ENCODE measurements at places on chromosomes 16 and 17.

GRCh38 chr17:13542636-13543035 is 59.1 kb downstream of the HS3ST3A1 start:
- H3K4me3 ChIP-seq: no peak overlapping the region
- no peaks in the 10 kb centered on the region for H3K27me3 ChIP-seq
- H3K27ac ChIP-seq: no peak overlapping the region
- H3K36me3 ChIP-seq: peaks cover 3% of the 10 kb centered on the region

DNA sequence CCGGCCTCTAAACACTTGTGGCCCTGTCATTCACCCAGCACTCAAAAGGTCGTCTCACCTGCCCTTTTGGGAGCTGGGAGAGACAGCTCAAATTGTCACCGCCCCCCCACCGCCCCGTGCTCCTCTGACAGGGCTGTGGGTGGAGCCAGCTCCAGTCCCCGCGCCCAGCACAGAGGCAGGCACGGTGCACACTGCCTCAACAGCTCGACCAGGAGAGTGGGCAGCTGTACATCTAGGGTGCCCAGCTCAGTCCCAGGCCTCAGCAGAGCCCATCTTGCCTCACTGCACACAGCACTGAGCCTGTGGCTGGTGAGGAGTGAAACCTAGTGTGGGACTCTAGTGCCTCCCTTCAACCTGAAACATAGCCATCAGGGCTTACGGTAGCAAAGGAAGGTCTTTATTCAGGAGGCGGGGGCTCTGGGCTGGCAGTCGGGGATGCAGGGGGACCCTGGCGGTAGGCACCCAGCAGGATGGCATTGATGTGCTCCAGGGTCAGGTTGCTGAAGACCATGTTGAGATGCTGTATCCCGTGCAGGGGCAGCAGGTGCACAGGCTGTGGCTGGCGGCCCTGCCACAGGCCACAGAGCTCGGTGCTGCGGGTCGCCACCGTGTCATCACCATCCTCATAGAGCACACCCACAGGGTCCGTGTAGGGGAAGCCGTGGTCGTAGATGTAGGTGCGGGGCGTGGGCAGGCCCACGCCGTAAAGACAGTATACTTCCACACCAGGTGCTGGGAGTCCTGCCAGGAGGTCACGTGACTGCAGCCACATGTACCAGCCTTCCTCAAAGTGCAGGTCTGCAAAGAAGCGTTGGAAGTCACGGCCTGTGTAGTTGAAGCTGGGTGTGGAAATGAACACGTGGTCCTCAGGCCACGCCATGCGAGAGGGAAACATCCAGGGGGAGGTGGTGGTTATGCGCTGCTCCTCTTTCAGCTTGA is 3.1 kb upstream of the PSMB10 start:
- H3K4me1 ChIP-seq: peaks cover 18% of the 10 kb centered on the region
- H3K27me3 ChIP-seq: no peaks in the 10 kb centered on the region
- DNase-seq: no peak
- H3K27ac ChIP-seq: no peak overlapping the region

- no peaks in the 10 kb centered on the region for H3K36me3 ChIP-seq
- no peaks in the 10 kb centered on the region for H3K27me3 ChIP-seq
- no peaks in the 10 kb centered on the region for H3K4me1 ChIP-seq
- no peak for DNase-seq
Observed at GRCh38 chr16:50996166-50996829, 154.8 kb downstream of the SALL1 start.

DNA sequence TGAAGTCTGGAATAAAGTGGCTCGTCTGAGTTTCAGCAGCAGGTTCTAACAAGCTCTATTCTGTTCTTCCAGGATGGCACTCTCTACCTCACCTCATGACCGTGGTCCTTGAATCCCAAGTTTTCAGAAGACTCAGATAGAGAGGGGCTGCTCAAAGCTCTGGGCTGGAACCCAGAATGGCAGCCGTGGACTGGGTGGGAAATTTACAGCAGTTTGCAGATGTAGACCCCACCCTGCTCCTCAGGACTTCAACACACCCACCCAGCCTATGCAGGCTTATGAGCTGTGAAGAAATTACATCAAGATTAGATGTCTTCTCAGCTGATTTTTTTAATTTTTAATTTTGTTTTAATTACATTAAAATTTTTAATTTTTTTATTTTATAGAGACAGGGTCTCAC is 59.4 kb downstream of the METRNL start:
- peaks cover 8% of the 10 kb centered on the region for H3K36me3 ChIP-seq
- H3K4me1 ChIP-seq: peaks cover 7% of the 10 kb centered on the region
- peaks cover 3% of the 10 kb centered on the region for H3K27me3 ChIP-seq
- H3K27ac ChIP-seq: no peak overlapping the region
- peak; percentile 40 for DNase-seq

- H3K36me3 ChIP-seq: no peaks in the 10 kb centered on the region
- DNase-seq: no peak
- no peak overlapping the region for H3K4me3 ChIP-seq
- no peak overlapping the region for H3K27ac ChIP-seq
Observed at GRCh38 chr17:68341482-68341881, 50.2 kb downstream of the ARSG start.

- peaks cover 9% of the 10 kb centered on the region for H3K36me3 ChIP-seq
- DNase-seq: no peak
- H3K4me1 ChIP-seq: peaks cover 17% of the 10 kb centered on the region
- no peaks in the 10 kb centered on the region for H3K27me3 ChIP-seq
Observed at GRCh38 chr17:29571486-29571882, 3.0 kb downstream of the TP53I13 start.

DNA sequence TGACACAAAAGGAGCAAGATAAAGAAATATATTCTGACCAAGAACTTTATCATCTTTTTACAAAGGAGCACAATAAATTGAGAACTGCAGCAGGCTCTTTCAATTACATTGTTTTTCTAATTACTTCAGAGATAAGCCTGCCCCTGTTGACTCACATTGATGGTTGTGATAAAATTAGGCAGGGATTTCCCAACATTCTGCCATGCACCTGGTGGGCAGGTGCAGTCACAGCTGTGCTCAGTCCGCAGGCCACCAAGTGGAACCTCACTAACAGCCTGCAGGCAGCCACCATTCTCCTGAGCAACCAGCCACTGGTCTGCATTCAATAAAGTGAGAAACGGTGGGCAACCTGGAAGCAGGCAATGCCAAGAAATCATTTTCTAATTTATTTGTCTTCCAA is 5.1 kb downstream of the FANCA start:
- H3K4me1 ChIP-seq: peaks cover 2% of the 10 kb centered on the region
- H3K4me3 ChIP-seq: no peak overlapping the region
- H3K27me3 ChIP-seq: no peaks in the 10 kb centered on the region
- no peak for DNase-seq

DNA sequence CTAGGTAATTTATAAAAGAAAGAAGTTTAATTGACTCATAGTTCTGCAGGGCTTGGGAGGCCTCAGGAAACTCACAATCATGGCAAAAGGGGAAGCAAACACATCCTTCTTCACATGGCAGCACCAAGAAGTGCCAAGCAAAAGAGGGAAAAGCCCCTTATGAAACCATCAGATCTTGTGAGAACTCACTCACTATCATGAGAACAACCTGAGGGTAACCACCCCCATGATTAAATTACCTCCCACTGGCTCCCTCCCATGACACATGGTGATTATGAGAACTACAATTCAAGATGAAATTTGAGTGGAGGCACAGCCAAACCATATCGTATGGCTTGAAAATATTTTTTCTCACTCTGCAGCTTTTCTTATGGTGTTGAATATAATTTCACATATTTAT is 151.7 kb downstream of the ANKFN1 start:
- no peak overlapping the region for H3K27ac ChIP-seq
- H3K27me3 ChIP-seq: no peaks in the 10 kb centered on the region
- H3K4me1 ChIP-seq: no peaks in the 10 kb centered on the region
- no peaks in the 10 kb centered on the region for H3K36me3 ChIP-seq
- no peak overlapping the region for H3K4me3 ChIP-seq
- no peak for DNase-seq

- H3K4me3 ChIP-seq: no peak overlapping the region
- H3K27me3 ChIP-seq: no peaks in the 10 kb centered on the region
- H3K4me1 ChIP-seq: peaks cover 4% of the 10 kb centered on the region
- DNase-seq: no peak
- peaks cover 15% of the 10 kb centered on the region for H3K36me3 ChIP-seq
- H3K27ac ChIP-seq: no peak overlapping the region
Observed at GRCh38 chr16:87352818-87353217, 30.8 kb downstream of the FBXO31 start.

DNA sequence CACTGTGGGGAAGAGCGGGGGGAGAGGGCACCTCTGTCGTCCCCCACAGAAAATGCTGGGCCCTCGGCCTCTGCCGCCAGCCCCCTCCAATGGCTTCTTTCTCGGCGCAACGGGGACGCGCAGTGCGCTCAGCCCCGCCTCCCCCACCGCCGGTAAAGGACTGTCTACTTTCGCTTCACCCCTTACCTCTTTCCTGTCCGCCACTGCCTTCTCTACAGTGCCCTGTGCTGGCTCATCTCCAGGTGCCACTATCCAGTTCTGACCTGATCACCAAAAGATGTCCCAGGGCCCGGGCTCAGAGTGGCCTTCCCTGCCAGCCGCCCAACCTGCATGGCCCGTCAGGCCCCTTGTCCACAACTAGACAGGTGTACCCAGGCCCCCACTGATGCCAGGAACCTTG is 7.3 kb downstream of the ENDOV start:
- no peak overlapping the region for H3K4me3 ChIP-seq
- peaks cover 13% of the 10 kb centered on the region for H3K36me3 ChIP-seq

DNA sequence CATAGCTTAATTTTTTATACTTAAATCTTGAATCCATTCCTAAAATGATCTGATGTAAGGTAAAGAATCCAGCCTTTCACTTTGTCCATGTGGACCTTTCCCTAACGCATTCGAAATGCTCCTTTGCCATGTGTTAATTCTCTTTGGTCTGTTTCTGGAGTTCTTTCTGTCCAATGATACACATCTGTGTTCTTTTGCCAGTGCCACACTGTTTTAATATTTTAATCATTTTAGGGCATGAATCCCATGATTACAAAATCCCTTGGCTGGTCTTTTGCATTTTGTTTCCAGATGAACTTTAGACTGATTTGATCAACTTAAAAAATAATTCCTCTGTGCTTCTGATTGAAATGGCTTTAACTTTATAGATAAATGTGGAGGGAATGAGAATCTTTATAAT is 74.1 kb downstream of the NTN1 start:
- no peak for DNase-seq
- H3K36me3 ChIP-seq: peaks cover 3% of the 10 kb centered on the region

GRCh38 chr17:75899353-75899752 is 2.6 kb upstream of the TRIM65 start:
- H3K27me3 ChIP-seq: no peaks in the 10 kb centered on the region
- no peak overlapping the region for H3K27ac ChIP-seq
- peaks cover 20% of the 10 kb centered on the region for H3K4me1 ChIP-seq
- H3K36me3 ChIP-seq: peaks cover 11% of the 10 kb centered on the region
- no peak for DNase-seq

DNA sequence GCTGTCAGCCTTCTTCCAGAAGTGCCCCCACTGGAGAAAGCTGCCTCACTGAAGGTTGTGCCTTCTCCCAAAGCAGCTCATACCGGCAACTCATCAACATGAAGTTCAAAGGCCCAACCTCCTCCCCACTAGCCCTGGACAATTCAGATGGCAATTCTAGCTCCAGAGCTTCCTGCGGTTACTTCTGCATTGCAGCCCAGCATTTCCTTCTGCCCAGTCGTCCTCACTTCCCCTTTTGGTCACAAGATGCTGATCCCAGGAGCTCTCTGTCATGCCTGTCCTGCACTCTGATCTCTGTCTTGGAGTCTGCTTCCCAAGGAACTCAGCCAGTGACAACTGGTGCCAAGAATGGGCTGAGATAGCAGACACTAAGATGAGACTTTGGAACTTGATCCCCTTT is 178.2 kb upstream of the SOX9 start:
- peaks cover 6% of the 10 kb centered on the region for H3K27me3 ChIP-seq
- H3K27ac ChIP-seq: no peak overlapping the region
- H3K4me3 ChIP-seq: no peak overlapping the region
- H3K4me1 ChIP-seq: no peaks in the 10 kb centered on the region
- H3K36me3 ChIP-seq: no peaks in the 10 kb centered on the region
- DNase-seq: no peak

GRCh38 chr17:67575325-67575724 is 142.4 kb upstream of the NOL11 start:
- H3K27ac ChIP-seq: no peak overlapping the region
- H3K27me3 ChIP-seq: peaks cover 4% of the 10 kb centered on the region
- no peaks in the 10 kb centered on the region for H3K4me1 ChIP-seq
- peak; percentile 68 for DNase-seq
- H3K4me3 ChIP-seq: no peak overlapping the region
- peaks cover 4% of the 10 kb centered on the region for H3K36me3 ChIP-seq

- DNase-seq: no peak
- H3K36me3 ChIP-seq: no peaks in the 10 kb centered on the region
- peaks cover 35% of the 10 kb centered on the region for H3K4me1 ChIP-seq
- peak within 1 kb of the TSS; percentile 44 for H3K27ac ChIP-seq
Observed at GRCh38 chr17:44915321-44915726, at the start of gene GFAP. GFAP (minus strand) TSS chr17:44915500; CDS start chr17:44915486, 14 bp downstream.

DNA sequence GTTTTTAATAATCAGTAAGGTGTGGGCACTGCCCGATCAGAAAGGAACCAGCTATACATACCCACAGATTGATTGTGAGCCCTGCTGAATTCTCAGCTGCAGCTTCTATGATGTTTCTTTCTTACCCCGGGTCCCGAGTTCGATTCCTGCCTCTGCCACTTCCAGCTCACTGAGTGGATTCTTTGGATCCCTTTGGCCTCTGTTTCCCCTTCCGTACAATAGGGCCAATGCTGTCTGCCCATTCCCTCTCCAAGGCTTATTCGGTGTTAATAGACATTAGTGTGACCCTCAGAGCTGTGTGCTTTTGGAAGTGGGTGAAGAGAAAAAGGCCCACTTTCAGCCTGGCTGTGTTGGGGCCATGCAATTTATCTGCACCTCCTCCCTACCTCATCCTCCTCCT is 115.8 kb downstream of the IRX5 start:
- no peaks in the 10 kb centered on the region for H3K4me1 ChIP-seq
- no peaks in the 10 kb centered on the region for H3K36me3 ChIP-seq
- H3K27ac ChIP-seq: no peak overlapping the region

GRCh38 chr17:59530531-59530930 is 34.9 kb upstream of the DHX40 start:
- H3K27me3 ChIP-seq: peaks cover 42% of the 10 kb centered on the region
- H3K4me3 ChIP-seq: no peak overlapping the region
- no peaks in the 10 kb centered on the region for H3K4me1 ChIP-seq

GRCh38 chr17:77645072-77646045 is 313.1 kb upstream of the TNRC6C start:
- H3K27me3 ChIP-seq: peaks cover 20% of the 10 kb centered on the region
- DNase-seq: peak; percentile 76
- H3K27ac ChIP-seq: no peak overlapping the region
- H3K36me3 ChIP-seq: no peaks in the 10 kb centered on the region

GRCh38 chr16:52690468-52690867 is 143.5 kb upstream of the TOX3 start:
- H3K27me3 ChIP-seq: peaks cover 2% of the 10 kb centered on the region
- no peaks in the 10 kb centered on the region for H3K36me3 ChIP-seq
- DNase-seq: no peak
- H3K27ac ChIP-seq: no peak overlapping the region

Measured in osteocyte (in vitro differentiated cells).